ENCODE measurements at places on chromosomes 3 and 15.

DNA sequence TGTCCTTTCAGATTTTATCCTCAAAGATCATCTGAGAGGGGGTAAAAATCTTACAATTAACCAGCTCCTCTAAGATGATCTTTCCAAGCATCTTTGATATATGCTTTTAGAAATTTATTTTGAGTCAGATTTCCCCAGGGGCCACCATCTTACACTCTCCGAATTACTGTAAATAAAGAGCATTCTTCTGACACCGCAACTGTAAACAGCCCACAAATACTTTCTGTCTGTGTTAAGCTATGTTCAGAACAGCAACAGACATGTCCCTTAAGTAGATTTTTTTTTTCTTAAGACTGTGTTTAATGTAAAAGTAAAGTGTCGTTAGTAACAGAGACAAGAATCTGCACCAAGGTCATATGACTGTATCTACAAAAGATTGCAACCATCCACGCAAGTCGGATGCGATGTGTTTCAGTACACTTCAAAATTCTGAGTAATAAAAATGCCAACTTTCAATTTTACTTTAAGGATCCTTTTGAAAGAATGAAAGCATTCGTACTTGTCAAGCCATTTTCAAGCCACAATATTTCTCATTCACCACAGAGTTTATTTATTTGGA, 159.0 kb upstream of the KCNH8 start:
- DNase-seq = no peak

- DNase-seq = no peak
These were observed 267.7 kb upstream of the BCHE start for GRCh38 chr3:166104938-166105337.

DNA sequence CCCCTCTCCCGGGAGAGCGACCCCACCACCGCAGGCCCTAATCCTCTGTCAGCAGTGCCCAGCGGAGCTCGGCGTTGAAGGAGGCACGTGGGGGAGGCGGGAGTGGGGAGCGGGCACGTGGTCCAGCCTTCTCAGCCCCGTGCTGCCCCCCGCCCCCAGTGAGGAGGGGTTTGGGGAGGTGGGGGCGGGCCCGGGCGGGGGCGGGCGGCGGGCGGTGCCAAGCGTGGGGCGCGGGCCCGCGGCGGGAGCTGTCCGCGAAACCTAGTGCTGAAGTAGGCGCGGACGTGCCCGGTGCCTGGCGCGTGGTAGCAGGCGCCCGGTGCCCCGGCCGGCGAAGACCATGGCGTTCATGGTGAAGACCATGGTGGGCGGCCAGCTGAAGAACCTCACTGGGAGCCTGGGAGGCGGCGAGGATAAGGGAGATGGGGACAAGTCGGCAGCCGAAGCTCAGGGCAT, at the start of gene CPLX3:
TSS of gene CPLX3 (plus strand) at position 264 of the 456 bp plus-strand sequence. CDS start at position 341, 77 bp downstream.
- no peak for DNase-seq

DNA sequence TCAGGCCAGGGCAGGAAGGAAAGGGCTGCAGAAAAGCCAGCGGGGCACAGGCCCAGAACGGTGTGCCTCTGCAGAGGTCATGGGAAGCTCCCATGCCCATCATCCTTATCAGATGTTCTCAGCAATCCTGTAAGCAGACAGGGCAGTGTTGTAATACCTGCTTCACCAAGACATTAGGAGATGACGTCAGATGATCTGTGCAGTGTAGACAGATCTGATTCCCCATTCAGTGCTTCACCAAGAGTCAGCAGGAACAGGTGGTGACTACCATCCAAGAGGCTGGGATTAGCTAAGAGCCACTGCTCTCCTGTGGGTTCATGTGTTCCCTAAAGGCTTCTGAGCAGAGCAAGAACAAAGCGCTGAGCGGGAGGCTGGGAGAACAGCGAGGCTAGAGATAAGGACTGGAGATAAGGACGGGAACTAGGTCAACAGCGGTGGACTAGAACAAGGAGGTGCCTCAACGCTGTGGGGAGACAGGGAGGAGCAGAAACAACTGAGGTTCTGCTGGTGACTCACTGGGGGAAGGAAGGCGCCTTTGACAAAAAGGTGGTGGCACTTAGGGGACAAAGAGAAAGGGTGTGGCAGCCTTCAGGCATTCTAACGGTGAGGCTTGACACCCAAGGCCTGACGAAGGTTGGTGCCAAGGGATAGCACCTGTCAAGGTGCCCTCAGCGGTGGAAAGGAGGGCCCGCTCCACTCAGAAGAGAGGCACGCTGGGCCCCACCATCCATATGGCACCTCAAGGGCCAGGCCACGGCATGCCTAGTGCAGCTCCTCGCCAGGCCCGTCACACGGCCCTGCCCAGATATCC, 28.4 kb downstream of the CCDC12 start:
- peak; percentile 53 for DNase-seq

- no peak for DNase-seq
These were observed 14.9 kb upstream of the RPN1 start for GRCh38 chr3:128665362-128666021.

DNA sequence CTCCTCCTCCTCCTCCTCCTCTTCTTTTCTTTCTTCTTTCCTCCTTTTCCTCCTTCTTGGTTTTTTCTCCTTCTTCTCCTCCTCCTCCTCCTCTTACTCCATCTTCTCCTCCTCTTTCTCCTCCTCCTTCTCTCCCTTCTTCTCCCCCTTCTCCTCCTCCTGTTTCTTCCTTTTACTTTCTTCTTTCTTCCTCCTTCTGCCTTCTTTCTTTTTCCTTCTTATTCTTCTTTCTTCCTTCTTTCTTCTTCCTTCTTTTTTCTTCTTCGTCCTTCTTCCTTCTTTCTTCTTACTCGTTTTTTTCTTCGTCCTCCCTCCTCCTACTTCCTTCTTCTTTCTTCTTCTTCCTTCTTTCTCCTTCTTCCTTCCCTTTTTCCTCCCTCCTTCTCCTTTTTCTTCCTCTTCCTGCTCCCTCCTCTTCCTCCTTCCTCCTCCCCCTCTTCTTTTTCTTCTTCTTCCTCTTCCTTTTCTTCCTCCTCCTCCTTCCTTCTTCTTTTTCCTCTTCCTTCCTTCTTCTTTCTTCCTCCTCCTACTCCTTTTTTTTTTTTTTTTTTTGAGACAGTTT, 92.1 kb downstream of the SLMAP start:
- DNase-seq = no peak

GRCh38 chr3:172749230-172749965, 1.1 kb upstream of the ECT2 start:
- DNase-seq = no peak

DNA sequence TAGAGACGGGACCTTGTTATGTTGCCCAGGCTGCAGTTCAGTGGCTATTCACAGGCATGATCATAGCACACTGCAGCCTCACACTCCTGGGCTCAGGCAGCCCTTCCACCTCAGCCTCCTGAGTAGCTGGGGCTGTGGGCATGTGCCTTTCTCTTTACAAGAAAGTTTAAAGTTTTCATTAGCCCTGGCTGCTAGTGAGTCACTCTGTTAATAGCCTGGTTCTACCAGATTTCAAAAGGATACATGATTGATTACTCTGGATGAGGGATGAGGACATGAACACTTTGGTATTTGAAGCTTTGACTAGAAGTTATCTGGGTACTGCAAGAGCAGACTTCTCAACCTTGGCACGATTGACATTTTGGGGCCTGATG, 95.1 kb downstream of the DHX36 start:
- no peak for DNase-seq

GRCh38 chr3:166445865-166446264, 608.6 kb upstream of the BCHE start:
- DNase-seq = no peak

DNA sequence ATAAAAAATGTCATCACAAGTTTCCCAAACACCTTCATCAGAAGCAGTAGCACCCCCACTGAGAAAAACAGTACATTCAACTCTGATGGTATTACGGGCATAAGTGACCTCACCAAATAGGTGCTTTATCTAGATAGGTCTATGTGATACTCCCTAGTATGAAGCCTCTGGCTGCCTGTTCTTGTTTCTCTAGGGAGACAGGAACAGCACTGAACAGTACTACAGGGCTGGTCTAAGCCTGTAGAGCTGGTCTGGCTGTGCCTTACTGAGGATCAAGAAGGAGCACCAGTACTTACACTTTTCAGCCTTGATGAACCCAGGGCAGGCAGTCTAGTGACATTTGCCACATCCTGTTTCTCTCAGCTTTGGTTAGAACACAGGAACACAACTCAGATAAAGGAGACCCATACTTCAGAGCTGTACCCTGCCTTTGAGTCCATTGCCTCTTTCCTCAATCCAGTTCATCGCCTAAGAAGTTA, 35.9 kb downstream of the OXNAD1 start:
- no peak for DNase-seq

- peak; percentile 21 for DNase-seq
These were observed 37.8 kb upstream of the USP3 start for GRCh38 chr15:63466378-63467192.

- no peak for DNase-seq
These were observed 118.8 kb upstream of the AZI2 start for GRCh38 chr3:28467414-28467813.

DNA sequence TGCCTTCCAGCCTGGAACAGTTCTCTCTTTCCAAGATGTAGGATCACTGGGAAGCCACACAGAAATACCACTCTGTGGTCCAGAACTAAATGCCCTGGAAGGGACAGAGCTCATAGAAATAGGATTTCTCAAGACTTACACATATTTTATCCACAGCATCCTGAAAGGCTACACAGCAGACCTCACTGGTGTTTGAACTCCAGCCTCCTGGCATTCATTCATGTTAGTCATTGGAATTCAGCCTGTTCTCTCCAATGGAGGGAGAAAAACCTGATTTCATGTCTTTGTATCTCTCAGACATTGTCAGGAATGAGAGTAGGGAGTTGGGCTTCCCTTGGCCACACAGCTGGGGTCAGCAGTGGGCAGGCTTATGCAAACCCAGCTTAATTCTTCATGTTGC, 121.1 kb upstream of the PPP2R3A start:
- no peak for DNase-seq

DNA sequence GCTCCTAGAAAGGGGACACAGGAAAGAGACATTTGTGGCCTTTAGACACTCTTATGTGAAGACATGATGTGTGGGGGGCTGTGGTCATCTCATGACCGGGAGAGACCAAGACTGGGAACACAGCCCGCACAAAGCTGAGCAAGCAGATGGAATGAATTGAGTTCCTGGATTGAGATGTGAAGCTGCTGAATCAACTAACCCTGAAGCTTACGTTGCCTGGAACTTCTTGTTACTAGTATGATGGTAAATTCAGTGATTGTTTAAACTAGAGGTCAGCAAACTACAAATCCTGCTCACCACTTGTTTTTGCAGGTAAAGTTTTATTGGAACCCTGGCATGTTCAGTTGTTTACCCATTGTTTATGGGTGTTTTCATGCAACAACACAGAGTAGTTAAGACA, 83.4 kb upstream of the BHLHE40 start:
- DNase-seq = no peak

- DNase-seq = no peak
These were observed 184.9 kb downstream of the FAM43A start for GRCh38 chr3:194870394-194871110.

GRCh38 chr3:852033-852432, 240.8 kb upstream of the CNTN6 start:
- no peak for DNase-seq
